HEK293T (cell line): ENCODE measurements at places on chromosomes 6 and 20.

DNA sequence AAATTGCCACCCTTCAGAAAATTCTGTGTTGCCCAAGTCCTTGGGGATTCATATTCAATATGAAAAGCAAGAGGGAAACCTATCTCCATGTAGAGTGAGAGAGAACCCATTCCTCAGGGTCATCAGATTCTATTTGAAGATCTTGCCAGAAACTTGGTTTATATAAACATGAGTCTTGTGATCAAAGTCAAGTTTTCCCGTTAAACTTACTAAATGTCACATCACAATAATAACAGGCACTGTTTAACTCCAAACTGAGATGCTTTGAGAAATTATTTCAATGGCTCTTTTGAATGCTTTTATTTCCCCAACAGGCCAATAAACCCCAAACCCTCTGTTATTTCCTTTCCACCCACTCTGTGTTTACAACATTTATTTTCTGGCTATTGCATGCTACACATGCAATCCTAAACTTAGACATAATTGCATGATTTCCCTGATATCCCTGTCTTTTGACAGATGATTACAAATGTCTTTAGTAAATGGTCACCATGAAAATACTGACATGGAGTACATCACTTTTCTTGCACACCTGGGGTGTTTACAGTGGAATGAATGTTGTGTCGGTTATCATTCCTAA is 31.1 kb upstream of the SSTR4 start:
- DNase-seq: no peak

DNA sequence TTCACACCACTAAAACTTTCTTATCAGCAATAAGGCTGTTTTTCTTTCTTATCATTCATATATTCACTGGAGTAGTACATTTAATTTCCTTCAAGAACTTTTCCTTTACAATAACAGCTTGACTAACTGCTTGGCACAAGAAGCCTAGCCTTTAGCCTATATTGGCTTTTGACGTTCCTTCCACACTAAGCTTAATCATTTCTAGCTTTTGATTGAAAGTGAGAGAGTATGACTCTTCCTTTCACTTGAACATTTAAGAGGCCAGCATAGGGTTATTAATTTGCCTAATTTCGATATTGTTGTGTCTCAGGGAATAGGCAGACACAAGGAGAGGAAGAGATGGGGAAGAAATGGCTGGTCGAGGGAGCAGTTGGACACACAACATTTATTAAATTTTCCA is 23.6 kb downstream of the THEMIS start:
- no peak for DNase-seq

GRCh38 chr6:110597761-110598160 is 121.3 kb upstream of the SLC22A16 start:
- DNase-seq: peak; percentile 22

DNA sequence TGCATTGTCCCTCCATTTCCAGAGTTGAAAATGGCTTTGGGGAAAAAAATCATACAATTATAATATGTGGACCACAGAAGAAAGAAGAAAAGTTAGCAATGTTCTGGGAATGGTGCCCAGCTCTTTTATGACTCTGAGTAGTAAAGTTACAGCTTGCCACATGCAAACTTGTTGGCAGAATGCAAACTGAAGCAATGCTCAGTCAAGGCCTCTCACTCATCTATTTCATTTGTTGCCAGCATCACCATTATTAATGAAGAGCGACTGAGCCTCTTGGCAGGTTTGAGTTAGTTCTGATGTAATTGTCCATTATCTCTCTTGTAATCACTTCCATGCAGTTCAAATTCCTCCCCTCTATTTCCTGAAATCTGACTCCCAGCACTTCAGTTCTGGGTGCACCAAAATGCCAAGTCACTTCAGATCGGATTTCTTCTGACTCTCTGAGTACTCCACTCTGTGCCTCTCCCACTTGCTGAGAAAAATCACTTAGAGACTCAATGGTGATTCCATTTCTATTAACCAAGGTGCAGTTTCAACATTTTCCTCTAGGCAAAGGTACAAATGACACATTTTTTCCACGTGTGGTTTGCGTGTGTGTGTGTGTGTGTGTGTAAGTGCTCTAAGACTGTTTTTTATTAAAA is 154.4 kb upstream of the STMND1 start:
- peak; percentile 51 for DNase-seq
